RKO (cell line): ENCODE measurements at places on chromosomes 11 and 22.

DNA sequence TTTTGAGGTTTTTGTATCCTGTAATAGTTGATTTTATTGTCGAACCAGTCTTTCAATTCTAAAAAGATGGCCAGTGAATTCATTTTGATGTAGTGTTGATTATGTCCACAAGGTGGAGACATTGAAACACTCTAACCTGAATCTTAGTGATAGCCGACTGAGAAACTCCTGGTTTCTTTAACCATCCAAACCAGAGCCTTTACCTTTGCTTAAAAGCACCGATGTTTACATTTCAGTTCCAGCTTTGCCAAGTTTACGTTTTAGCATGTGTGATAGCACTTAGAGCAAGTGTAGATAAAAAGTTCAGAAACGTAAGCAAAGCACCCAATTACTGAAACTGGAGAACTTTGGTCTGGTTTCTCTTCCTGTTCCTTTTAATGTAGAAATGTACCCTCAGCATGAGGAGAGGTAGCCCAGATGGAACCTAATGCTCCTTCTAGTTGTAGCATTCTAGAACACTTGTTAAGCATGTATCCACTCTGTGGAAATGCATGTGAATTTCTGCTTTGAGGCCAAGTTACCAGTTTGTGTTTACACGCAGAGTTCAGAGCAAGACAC, 208.6 kb downstream of the DBX1 start:
- peak; percentile 65 for DNase-seq

DNA sequence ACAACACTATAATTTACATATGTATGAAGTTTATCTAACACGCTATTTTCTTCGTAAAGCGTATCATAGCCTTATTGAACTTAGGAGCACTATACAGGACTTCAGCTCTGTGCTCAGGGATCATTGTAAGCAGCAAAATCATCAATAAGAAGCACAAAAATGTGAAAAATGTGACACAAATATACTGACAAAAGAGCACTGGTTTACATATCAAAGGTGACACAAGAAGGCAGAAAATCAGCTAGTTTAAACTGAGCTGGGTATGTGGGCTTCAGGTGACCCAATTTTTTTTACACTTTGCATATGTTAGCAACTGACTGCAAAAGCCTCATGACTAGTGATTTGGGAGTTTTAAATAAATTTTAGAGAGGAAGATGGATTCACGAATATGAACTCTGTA, 215.2 kb upstream of the CHORDC1 start:
- no peak for DNase-seq

DNA sequence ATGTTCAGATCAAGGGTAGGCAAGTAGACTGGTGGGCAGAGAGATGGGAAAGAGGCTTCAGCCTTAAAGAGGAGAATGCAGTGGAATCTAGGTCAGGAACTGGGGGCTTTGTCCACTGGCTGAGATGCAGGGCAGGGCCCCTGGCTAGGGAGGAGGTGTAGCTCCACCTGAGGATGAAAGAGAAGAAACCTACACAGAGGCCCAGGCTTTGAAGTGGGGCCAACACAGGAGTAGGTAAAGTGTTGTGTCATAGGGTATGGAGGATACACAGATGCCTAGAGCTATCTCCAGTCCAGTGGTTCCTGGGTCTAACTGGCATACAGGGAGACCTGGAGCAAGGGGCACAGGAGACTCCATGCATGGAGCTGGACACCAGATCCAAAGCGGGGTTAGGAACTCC, 73.5 kb downstream of the RASSF10 start:
- no peak for DNase-seq

DNA sequence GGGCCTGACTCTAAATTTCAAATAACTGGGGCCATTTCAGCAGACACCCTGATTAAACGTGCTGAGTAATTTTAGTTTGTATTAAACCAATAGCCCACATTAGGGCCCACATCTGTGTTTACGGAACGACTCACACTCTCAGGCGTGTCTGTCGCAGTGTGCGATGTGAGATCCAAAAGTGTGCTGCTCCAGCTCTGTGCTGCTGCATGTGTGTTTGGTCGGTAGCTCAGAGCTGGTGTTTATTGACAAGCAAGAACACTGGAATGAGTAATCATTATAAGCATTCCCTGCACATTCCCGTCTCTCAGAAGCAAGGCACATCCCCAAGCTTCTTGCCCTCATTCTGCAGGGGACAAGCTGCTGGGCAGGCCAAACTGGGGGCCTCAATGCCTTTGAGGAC, 7.8 kb downstream of the OPCML start:
- DNase-seq = no peak

DNA sequence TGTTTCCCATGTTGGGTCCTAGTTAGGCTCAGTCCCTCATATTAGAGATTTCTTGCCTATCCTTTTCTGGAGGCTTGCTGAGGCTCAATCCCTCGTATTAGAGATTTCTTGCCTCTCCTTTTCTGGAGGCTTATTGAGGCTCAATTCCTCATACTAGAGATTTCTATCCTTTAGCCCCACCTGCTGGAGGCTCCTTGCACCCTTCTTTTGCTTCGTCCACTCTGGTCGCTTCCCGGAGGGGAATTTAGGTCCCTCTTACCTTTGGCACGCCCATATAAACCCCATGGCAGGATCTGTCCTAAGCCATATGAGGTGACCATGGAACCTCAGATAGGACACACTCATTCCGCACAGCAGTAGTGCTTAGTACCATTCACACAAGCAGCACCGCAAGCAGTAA, 15.9 kb downstream of the CYP2D6 start:
- DNase-seq = no peak

DNA sequence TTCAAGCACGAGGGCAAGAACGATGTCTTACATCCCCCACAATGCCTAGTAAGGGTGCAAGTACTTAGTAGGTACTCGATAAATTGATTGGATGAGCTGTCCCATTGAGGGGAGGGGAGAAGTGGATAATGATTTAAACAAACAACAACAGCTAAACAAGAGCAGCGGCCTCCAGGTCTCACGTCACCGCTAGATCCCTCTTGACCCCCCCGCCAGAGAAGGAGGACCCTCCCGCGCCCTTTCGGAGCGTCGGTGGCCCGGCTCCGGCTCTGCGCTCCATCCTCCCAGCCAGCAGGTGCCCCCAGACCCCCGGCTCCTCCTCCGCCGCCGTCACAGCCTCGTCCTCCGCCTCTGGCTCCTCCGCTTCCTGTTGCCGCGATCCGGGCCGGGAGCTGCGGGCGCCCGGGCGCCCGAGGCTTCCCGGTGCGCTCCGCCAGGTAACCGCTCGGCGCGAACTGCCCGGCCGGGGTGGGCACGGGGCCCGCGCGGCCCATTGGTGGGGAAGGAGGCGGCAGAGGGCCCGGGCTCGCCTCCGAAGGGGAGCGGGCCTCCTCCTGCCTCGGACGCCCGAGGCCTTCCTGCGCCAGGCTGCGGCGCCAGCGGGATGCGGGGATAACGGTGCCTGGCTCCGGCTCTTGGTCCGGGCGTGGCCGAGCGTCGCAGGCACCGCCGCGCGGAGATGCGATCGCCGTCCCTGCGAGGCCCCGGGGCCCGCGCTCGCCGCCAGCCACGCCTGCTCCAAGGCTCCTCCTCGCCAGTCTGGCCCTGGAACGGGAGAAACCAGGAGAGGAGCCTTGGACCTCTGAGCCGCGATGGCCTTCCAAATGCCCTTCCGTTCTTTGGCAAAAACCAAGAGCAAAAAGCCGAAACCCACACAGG, at the start of gene TLCD5:
Gene TLCD5, plus strand, starts transcription at position 368 of the 879 bp plus-strand sequence. CDS start 2,143 bp downstream, outside the sequence.
- peak; percentile 78 for DNase-seq

- DNase-seq = no peak
These were observed 430.0 kb downstream of the NTM start for GRCh38 chr11:131800452-131800851.
